ENCODE measurements at places on chromosomes 11 and 22.

DNA sequence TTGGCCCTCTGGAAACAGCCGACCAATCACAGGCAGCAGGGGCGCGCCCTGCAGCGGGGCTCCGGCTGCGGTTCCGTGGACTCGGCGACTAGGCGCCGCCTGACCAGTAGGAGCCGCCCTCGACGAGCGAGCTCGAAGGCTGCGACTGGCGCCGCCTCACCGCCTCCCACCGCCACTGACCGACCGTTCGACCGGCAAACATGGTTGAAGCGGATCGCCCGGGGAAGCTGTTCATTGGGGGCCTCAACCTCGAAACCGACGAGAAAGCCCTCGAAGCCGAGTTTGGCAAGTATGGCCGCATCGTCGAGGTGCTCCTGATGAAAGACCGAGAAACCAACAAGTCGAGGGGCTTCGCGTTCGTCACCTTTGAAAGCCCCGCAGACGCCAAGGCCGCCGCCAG lies at the start of gene RBMXL2:
Gene RBMXL2 (plus strand): TSS at position 78 of the 400 bp plus-strand sequence. CDS start 123 bp downstream, at position 201.
- DNase-seq = no peak

- no peak for DNase-seq
Measured at GRCh38 chr11:12845163-12845562, 164.0 kb upstream of the RASSF10 start.

- DNase-seq = no peak
Measured at GRCh38 chr11:6554828-6555706, 48.3 kb downstream of the RRP8 start.

DNA sequence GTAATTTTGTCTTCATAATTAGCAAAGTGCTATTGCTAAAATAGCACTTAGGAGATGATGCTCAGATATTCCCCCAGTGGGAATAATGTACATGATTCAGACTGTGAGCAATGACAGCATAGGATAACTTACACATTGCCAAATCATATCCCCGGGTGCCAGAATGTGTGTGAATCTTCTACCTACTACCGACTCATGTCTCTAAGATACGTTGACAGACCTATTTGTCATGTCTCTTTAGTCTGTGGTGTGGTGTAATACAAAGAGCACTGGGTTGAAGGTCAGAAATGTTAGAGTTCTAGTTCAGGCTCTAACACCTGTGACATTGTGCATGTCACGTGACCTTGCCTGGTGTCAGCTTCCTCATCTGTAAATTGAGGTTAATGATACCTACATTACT lies 31.0 kb upstream of the PICALM start:
- no peak for DNase-seq

DNA sequence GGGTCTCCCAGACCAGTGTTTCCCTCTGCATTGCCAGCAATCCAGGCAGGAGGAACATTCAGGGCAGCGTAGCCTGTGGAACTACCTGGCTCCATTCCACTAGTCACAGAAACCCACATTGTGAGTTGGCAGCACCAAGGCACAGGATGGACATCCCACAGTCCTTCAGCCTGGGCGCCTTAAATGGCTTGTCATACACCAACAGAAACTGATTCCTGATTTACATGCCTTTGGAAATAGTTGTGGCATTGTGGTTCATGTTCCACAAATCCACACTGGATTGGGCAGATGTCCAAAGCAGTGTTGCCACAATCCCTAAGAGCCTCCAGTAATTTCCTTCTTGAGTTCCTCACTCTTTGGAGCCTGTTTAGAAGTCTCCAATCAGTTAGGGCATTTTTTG lies 225.6 kb downstream of the BLID start:
- no peak for DNase-seq

- DNase-seq = no peak
Measured at GRCh38 chr11:72354356-72355115, 79.8 kb downstream of the CLPB start.
